ENCODE measurements at places on chromosomes 5 and 9.
A peak's percentile ranks its signal among the peaks of the same experiment; 100 is the strongest.

DNA sequence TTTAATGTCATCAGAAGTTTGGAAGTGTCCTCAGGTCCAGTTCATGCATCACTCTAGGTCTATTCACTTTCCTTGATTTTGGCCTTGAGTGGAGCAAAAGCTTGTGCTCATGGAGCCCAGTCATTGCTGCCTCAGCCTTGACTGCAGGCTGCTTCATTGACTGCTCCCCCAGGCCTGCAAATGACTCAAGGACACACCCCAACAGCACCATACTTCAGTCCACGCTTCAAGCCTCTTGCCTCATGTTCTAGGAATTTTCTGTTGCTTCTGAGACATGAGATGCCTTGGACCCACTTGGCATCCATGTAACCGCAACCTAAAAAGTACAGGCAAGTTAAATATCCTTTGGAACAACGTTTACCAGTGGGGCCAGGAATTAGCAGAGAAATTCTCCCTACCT lies 193.7 kb downstream of the PIK3R1 start:
- DNase-seq = no peak

- peak; percentile 42 for DNase-seq
Measured at GRCh38 chr5:17229313-17229712, 11.9 kb downstream of the BASP1 start.

- DNase-seq = peak; percentile 77
Measured at GRCh38 chr9:131503626-131504465, 1.1 kb downstream of the POMT1 start.

GRCh38 chr5:6827526-6828219 lies 114.4 kb downstream of the TENT4A start:
- DNase-seq = peak; percentile 60

DNA sequence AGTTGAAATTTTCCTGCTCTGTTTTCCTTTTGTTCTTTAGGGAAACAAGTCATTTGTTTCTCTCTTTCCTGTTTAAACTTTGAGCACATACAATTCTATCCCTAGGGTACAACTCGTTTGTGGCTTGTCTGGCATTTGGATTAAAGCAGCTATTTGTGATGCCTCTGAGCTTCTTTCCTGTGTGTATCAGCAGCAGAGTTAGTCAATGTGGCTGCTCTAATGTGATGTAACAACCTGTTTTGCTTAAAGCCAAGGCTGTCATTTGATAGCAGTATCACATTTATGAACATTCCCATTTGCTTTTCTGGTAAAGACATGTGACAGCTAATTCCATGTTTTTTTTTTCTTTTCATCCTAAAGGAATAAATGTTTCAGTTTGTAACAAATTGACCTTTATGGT lies 314.3 kb upstream of the CHD1 start:
- no peak for DNase-seq

GRCh38 chr5:136202469-136203205 lies 9.7 kb upstream of the SMIM32 start:
- no peak for DNase-seq

DNA sequence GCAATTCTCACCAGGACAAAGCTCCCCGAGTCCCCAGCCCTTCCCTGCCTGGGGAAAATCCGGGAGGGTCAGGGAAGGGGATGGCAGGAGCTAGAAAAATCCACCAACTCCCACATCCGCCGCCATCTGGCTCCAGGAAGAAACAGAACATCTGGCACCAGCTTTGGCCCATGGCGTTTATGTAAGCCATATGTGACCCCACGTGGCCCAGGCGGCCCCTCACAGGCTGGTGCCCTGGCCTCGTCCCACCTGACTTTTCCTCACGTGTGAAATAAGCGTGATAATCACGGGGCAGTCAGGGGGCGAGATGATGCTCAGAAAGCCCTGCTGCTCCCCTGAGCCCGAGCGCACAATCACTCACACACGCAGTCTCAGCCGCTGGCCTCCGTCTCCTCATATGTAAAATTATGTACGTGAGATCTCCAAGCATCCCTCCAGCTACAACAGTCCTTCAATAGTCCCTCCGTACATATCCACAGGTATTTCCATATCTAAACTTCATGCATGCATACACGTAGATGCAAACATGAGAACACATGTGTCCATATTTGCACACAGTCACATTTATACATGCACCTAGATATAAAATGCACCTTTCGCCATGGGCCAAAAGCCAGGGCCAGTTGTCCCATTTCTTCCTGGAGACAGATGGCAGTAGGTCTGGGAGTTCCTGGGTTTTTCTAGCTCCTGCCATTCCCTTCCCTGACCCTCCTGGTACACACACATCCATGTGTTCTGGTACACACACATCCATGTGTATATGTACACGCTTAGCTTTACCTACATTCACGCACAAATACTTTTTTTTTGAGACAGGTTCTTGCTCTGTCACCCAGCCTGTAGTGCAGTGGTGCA lies 28.9 kb downstream of the PLPP7 start:
- DNase-seq = no peak

DNA sequence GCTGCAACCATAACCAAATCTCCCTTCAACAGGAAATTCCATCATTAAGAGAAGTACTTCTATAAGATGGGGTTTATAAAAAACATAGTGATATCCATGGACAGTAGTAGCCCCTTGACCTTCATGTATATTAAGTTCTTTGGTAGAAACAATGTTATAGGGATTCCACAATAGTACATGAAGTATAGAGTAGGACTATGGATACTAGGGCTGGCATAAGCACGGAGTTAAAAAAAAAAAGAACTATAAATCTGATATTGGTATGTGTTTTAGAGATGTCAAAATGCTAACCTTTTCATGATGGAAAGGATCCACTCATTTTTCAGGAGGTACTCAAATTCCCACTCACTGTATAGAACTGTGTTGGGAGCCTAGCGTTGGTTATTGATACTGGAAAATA lies 337.6 kb downstream of the FGF10 start:
- DNase-seq = no peak

DNA sequence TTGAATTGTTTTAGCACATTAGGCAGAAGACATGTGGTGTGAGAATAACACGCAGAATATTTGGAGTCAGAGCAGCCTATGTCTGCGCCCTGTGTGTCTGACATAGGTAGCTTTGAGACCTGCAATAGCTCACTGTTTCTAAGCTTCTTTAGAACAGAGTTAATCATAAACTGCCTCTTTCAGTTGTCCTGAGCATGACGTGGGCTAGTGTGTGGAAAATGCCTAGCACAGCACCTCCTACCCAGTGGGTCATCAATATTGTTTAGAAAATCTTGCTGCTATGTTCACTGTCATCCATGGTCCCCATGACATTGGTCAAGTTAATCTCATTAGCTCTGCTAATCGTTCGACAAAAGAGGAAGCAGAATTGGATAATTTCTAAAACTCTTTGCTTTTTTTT lies 357.4 kb upstream of the SGCD start:
- DNase-seq = no peak

GRCh38 chr5:134851307-134851923 lies 5.6 kb downstream of the C5orf24 start:
- DNase-seq = no peak

- no peak for DNase-seq
Measured at GRCh38 chr5:157387683-157388093, 72.3 kb upstream of the NIPAL4 start.

GRCh38 chr9:112186695-112187094 lies 11.6 kb upstream of the SUSD1 start:
- DNase-seq = no peak

GRCh38 chr5:106849266-106849665 lies 821.5 kb downstream of the EFNA5 start:
- no peak for DNase-seq

GRCh38 chr5:180830253-180831138 lies 27.9 kb upstream of the MGAT1 start:
- peak; percentile 77 for DNase-seq

- DNase-seq = no peak
Measured at GRCh38 chr5:922436-923280, 30.0 kb downstream of the TRIP13 start.

DNA sequence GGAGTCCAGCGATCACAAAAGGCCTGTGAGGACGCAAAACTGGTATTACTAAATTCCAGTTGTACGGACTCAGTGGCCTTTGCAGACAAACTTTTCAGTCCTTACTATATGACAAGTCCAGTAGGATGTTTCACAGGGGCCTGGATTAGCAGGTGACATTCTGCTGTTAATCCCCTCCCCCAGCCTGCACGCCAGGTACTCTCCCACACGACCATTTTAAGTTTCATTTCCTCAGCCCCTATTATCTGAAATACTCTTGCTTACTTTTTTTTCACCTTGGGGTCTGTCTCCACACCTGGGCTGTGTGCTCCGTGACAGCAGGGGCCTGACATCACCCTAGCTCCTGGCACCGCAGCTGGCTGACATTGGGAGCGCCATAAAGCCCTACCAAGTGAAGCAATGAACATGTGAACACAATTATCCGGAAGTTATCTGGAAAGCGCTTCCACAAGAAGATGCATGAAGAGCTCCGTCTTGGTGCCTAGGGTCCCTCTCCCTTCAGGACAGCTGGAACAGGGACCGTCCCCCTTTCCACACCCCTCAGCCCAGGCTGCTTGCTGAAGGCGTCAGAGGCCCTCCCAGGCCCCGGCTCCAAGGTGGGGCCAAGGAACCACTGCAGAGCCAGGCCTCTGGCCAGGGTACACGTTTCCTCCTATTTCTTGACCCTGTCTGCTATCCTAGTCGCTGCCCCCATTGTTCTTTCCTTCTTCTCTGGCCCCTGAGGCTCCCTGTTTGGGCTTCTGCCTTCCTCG lies 39.7 kb upstream of the ZNF622 start:
- no peak for DNase-seq

- no peak for DNase-seq
Measured at GRCh38 chr9:137531099-137531765, 19.0 kb downstream of the PNPLA7 start.

GRCh38 chr9:129866394-129867135 lies 31.3 kb downstream of the USP20 start:
- DNase-seq = no peak

DNA sequence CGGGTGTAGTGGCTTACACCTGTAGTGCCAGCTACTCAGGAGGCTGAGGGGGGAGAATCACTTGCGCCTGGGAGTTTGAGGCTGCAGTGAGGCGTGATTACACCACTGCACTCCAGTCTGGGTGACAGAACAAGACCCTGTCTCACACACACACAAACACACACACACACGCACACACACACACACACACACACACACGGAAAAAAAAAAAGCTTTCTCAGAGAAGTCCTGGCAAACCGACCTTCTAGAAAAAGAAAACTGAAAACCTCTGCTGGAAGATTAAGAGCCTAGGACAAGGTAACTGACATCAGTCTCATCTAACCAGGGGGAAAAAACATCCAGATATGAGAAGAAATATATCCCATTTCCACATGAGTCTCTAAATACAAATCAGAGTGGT lies 140.3 kb upstream of the RETREG1 start:
- no peak for DNase-seq

DNA sequence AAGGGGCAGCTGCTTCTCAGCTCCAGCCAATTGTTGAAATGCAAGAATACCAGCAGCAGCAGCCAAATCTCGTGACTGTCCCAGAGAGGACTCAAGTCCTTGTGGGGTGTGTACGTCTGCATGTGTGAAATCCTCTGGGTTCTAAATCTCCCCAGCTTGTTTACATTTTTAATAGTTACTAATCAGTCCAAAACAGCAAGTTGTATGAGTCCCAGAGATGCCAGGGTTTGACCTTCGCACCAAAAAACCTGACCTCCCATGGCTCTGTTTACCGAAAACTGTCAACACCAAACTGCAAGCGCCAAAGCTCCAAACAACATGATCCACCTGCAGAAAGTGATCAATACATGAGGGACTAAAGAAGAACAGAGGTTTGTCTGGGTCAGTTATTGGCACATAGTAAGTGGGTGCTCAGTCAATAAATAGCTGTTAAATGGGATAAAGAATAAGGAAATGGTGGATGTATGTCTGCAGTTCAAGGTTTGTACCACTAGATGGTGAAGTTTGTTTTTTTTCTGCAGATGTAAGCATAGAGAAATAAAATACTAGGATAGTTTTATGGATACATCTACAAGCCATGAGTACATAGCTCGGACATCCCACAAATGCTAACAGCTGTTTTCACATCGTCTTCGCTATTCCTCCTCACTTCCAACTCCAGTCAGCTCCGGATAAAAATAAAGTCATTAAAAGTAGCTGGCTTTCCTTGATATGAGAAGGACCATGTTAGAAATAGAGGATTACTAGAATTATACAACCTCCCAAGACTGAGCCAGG lies 85.3 kb upstream of the ADRB2 start:
- peak; percentile 34 for DNase-seq

DNA sequence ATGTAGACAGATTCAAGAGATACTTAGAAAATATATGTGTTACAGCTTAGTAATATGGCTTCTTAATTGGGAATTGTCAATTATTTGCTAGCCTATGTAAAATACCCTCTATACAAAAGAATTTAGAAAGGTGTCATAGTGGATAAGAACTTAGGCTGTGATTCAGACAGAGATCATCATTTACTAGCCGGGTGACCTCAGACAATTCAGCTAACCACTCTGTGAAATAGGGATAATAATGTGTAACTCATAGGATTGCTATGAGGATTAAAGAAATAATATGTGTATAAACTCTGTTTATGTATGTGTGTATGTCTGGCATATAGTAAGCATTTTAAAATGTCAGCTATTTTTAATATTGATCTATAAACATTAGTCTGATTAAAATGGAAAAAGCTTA lies 5.9 kb upstream of the LARS1 start:
- no peak for DNase-seq

DNA sequence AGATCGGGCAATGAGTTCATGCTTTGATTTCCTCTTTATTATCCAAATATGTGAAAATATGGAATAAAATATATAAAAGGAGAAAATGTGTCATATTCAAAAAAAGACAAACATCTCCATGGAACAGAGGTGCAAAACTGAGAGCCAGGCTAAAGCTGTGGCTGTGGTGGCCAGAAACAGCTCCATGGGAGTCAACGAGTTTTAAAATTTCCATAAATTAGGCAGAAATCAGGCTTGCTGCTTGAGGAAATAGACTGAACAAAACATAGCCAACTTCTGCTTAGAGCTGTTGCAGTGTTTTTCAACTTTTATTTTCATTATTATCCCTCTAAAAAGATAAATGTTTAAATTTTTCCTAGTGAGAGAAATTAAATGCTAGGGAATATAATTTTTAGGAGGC lies 110.8 kb upstream of the SLC30A5 start:
- DNase-seq = no peak

DNA sequence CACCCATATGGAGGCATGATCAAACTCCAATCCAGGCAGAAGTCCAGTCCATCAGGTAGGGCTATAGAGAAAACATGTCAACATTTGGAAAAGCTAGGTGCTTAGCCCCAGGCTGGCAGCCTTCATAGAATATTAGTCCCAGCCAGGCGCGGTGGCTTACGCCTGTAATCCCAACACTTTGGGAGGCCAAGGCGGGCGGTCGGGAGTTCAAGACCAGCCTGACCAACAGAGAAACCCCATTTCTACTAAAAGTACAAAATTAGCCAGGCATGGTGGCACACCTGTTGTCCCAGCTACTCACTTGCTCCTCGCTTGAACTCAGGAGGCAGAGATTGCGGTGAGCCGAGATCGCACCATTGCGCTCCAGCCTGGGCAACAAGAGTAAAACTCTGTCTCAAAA lies 285.7 kb downstream of the MARCHF11 start:
- DNase-seq = no peak

GRCh38 chr5:136769093-136769492 lies 403.7 kb upstream of the TRPC7 start:
- no peak for DNase-seq

- no peak for DNase-seq
Measured at GRCh38 chr9:3150074-3150473, 306.2 kb upstream of the PUM3 start.

GRCh38 chr5:156803404-156803803 lies 46.7 kb upstream of the PPP1R2B start:
- no peak for DNase-seq

- DNase-seq = no peak
Measured at GRCh38 chr5:8828596-8829322, 717.1 kb downstream of the SEMA5A start.
